CD8-positive, alpha-beta memory T cell (primary cell): ENCODE measurements at places on chromosomes 11 and 22. TPM values are rescaled to one million over a fixed set of nuclear protein-coding genes. Genes with fewer than 3 reads are reported as not detected.

GRCh38 chr11:88363648-88364065 is 26.1 kb upstream of the CTSC start:
- DNase-seq, result no peak

DNA sequence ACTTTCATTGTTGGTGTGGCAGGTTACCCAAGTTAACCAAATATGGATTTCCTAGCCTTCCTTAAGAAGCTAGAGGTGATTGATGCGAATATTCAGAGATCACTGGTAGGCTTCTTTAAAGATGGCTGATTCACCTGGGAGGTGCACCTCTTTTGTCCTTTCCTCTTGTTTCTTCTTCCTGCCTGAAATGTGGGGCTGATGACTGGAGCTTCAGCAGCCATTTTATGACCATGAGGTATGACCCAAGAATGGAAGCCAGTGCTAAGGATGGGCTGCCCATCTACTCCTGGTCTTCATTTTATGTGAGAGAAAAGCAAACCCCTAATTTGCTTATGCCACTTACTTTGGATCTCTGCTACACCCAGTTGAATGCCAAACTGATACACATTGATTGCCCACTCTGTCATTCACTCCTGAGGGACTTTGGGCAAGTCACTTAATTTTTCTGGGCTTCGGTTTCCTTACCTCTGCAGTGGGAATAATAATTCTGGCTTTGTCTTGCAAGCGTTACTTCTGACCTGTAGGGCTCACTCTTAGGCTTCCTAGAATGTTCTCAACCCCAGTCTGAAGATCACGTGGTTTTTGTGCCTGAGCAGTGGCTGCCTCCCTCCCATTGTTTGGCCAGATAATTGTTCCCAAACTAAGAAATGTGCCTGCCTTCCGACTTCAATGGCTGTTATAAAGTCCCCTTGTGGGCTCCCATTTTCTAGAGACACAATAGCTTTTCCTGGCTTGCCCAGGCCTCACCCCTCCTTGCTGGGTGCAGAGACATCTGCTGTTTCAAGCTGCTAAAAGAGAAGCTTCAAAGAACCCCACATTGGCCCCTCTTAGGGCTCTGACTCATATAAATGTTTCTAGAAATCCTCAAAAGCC is 243.1 kb downstream of the ST3GAL4 start:
- no peak for DNase-seq

DUSP8 gene
- 4.0 TPM for total RNA-seq

DNA sequence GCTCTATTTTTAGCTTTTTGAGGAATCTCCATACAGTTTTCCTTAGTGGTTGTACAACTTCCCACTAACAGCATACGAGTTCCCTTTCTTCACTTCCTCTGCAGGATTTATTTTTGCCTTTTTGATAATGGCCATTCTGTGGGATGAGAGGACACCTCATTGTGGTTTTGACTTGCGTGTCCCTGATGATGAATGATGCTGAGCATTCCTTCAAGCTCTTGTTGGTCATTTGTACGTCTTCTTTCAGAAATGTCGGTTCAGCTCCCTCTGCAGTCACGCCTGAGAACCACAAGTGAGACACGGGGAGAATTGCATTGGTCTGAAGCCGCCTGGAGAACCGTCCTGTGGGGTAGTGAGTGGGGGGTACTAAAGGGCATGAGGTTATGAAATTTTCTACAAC is 2.0 kb upstream of the KRTAP5-10 start:
- DNase-seq, result no peak

DNA sequence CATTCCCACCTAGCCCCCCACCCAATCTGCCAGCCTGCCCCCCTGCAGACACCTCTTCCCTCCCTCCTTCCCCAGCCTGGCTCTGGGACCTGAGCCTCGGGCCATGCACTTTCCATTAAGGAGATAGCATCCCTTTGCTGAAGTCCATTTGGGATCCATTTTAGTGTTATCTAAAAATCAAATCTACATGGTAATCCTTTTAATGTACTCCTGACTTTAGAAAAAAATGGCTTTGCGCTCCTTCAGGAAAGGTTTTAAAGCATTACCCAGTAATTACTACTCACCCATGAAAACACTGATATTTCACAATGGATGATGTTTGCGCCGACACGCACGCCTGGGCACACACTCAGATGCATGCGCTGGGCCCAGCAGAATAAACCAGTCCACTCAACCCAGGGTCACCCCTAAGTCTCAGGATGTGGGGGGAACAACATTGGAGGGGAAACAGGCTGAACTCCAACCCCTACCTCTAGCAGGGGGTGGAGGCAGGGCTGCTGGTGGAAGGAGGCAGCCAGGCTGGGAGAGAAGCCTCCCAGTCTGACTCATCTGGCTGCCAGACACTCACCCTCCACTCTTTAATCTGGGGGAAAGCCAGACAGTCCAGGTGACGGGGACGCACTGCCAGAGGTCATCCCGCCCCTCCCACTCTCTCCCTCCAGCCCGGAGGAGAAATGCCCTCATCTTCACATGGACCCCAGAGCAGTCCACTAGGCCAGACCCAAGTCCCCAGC is 29.8 kb downstream of the LMO1 start:
- no peak for DNase-seq

CHADL gene
- 0.20 TPM for total RNA-seq

GRCh38 chr22:19884954-19885751 is 30.5 kb upstream of the GNB1L start:
- DNase-seq, result no peak

RGL4 gene
- total RNA-seq, result 4.8 TPM

DNA sequence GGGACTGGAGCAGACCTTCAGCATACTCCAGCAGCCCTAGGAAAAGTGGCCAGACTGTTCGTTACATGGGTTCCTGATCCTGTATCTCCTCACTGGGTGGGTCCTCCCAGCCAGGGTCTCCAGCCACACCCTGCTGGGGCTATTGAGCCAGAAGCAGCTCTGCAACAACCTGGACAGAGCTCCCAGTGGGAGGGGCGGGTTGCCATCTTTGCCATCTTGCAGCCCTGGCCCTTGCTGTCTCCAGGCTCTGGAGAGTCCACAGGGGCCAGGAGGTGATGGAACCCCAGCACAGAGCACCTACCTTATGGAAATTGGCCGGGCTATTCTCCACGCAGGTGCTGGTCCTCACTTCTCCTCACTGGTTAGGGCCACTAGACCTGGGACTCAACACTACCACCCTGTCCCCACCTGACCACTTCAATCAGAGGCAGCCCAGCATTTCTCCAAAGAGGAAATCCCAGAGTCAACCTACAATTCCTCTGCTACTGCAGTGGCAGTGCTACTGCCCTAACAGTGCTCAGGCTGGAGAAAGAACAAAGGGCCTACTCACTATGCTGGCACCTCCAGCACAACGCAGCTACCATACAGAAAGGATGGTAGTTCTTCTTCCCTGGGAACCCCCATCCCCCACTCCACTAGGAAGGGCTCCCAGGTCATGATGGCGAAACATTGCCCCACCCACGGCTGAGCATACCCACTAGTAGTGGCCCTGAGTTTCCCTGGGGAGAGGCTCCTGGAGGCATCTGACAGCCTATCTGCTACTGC is 290.2 kb upstream of the NCAM1 start:
- no peak for DNase-seq

- DNase-seq, result no peak
Observed at GRCh38 chr11:20112291-20113148, 47.8 kb downstream of the DBX1 start.

PKNOX2 gene
- total RNA-seq, result not detected

GRCh38 chr11:85810871-85811611 is at the start of gene SYTL2:
SYTL2 (minus strand) TSS chr11:85811141; CDS start chr11:85757725, 53,416 bp downstream.
- peak; percentile 73 for DNase-seq

GRCh38 chr11:115363921-115364320 is 140.3 kb downstream of the CADM1 start:
- no peak for DNase-seq
